ENCODE measurements at places on chromosomes 2 and 18. TPM values are rescaled to one million over a fixed set of nuclear protein-coding genes. Genes with fewer than 3 reads are reported as not detected.

CRYGC gene
- not detected for total RNA-seq

GRCh38 chr2:21317131-21317530 is 193.4 kb downstream of the TDRD15 start:
- H3K27me3 ChIP-seq, result no peaks in the 10 kb centered on the region
- H3K36me3 ChIP-seq, result no peaks in the 10 kb centered on the region
- no peaks in the 10 kb centered on the region for H3K4me1 ChIP-seq
- no peak overlapping the region for H3K27ac ChIP-seq

ZNF804A gene
- total RNA-seq, result 0.12 TPM

- H3K27ac ChIP-seq, result no peak overlapping the region
- H3K27me3 ChIP-seq, result no peaks in the 10 kb centered on the region
- H3K4me3 ChIP-seq, result no peak overlapping the region
- no peaks in the 10 kb centered on the region for H3K36me3 ChIP-seq
These were observed 12.0 kb upstream of the DARS1 start for GRCh38 chr2:135997380-135997779.

DNA sequence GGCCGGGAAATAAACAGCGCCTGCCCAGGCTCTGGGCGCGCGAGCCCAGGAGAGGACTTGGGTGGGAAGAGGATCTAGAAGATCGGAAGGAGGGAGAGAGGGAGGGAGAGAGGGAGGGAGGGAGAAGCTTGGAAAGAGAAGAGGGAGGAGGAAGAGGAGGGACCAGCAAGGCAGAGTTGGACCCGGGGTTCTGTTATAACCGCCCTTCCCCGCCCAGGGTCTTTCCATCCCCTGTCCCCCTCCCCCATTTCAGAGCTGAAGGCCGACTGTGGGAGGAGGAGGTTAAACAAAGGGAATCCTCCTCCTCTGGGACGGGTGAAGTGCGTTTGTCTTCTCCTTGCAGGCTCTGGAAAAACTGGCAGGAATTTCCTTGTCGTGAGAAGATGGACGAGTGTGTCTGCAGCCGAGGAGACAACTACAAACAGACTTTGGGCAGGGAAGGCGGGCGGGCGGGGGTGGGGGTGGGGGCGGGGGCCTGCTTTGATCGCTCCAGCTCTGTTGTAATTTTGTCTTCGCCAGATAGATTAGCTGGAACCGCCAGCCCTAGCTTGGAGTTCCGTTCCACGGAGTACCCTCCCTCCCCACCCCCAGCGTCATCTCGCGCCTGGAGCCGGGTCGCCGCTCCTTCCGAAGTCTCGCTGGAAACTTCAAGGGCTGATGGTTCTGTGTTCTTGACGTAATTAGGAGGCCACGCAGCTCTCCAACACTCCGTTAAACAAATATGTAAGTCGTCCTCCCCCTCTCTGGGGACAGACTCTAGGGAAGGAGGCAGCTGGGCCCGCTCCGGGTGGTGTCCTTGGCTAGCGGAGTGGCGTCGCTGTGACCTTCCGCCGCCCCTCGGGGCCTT is 6.4 kb upstream of the SP9 start:
- DNase-seq, result peak; percentile 25
- H3K4me1 ChIP-seq, result peaks cover 40% of the 10 kb centered on the region
- H3K36me3 ChIP-seq, result no peaks in the 10 kb centered on the region
- no peak overlapping the region for H3K4me3 ChIP-seq
- H3K27ac ChIP-seq, result no peak overlapping the region
- peaks cover 78% of the 10 kb centered on the region for H3K27me3 ChIP-seq

- no peak overlapping the region for H3K27ac ChIP-seq
- no peaks in the 10 kb centered on the region for H3K27me3 ChIP-seq
- H3K4me1 ChIP-seq, result no peaks in the 10 kb centered on the region
- no peak overlapping the region for H3K4me3 ChIP-seq
These were observed 40.3 kb upstream of the KCNJ13 start for GRCh38 chr2:232816657-232817056.

TSPYL6 gene
- not detected for total RNA-seq

- H3K4me3 ChIP-seq, result no peak overlapping the region
- no peak for DNase-seq
- no peaks in the 10 kb centered on the region for H3K36me3 ChIP-seq
- no peak overlapping the region for H3K27ac ChIP-seq
- H3K4me1 ChIP-seq, result no peaks in the 10 kb centered on the region
These were observed 52.3 kb upstream of the SNTG2 start for GRCh38 chr2:898319-898718.

DNA sequence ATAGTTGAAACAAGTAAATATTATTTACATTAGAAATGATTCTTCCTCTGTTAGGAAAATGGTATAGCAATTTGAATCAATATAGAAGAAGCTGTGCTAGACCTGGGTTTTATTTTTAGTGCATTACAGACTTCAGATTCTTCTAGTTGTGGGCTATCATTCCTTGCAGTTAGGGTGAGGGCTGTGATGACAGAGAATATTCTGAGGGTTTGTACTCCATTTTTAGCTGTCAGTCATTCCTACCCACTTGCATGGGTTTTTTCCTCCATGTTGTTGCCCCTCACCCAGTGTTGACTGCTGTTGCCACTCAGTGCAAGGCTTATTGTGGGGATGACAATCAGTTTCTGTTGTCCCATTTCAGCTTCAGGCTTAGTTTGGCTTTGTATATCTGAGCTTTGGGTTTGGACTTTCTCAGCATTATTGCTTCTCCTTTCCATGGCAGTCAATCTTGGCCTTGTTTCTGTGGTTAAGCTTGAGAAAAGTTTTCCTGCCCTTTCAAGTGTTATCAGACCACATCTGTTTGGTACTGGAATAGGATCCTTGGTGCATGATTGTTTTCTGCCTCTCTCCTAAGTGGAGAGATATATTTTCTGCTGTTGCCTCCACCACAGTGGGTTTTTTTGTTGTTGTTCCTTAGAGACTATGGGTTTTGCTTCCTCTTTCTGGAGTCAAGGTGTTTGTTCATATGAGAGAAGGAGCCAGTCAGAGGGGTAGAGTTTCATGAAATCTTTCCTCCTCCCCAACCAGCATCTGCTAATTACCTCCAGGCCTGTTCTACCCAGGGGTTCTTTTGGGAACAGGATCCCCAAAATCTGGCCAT is 312.7 kb upstream of the CWC22 start:
- DNase-seq, result no peak
- H3K27ac ChIP-seq, result no peak overlapping the region
- no peak overlapping the region for H3K4me3 ChIP-seq
- H3K36me3 ChIP-seq, result no peaks in the 10 kb centered on the region
- no peaks in the 10 kb centered on the region for H3K4me1 ChIP-seq

DNA sequence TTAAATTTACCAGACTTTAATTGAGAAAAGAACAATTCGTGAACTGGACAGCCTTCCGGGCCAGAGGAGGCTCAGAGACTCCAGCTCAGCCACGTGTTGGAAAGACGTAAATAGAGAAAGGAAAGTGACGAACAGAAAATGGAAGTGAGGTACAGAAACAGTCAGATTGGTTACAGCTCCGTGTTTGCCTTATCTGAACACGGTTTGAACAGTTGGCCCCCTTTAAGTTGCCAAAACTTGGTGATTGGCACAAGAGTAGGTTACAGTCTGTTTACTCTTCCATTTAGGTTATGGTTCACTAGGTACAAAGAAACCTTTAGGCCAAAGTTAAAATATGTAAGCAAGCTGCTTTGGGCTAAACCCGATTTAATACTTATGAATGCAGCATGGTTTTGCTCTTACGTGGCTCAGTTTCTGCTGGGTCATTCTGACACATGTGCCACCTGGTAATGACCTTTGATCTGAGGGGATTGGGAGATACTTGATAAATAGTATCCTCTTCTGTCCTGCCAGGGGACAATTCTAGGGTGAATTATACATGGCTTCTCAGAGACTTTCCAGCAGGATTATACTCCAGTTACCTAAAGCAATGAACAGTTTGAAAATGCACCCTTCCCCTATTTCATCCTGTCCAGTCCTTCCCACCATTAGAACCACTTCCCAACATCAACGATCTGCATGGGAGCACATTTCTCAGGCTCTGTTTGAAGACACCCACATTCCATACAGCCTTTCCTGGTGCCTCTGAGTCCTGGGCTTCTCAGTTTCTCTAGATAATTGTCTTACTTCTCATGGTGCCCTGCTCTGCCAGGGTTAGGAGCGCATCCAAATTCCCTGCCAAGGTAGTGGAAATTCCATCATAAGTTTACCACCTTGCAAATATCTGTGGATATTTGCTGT is 65.1 kb upstream of the TGIF1 start:
- no peaks in the 10 kb centered on the region for H3K36me3 ChIP-seq

DNA sequence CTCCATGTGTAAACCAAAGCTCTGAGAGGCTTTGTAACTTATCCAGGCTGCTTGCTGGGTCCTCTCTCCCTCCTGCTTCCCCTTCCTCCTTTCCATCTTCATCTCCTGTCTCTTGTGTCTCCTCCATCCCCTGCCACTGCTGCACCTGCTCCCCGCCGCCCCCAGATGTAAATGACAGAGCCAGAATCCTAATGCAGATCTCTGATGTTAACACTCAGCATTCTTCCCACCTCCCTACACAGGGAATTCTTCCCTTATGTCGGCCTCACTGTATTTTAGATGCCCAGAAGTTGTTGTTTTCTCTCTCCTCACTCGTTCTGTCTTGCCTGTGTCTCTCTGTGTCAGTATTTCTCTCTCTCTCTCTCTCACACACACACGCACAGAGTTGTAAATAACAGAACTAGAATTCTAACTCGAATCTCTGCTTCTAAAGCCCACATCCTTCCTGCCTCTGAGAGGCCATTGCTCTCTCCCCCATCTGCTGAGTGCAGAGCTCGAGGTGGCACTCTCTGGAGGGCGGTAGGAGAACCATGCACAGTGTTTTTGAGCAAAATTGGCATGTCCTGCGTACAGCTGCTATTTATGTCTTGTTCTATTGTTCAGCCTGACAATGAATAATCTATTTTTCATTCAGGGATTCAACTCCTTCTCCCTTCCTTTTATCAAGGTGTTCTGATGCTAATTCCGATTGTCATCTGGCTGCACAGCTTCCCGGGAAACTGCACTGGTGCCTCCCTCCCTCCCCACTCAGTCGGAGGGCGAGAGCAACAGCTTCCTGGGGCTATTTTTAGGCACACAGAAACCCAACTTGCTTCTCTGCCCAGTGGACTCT is 219.9 kb downstream of the SH3RF3 start:
- no peak overlapping the region for H3K4me3 ChIP-seq
- peaks cover 40% of the 10 kb centered on the region for H3K4me1 ChIP-seq
- no peaks in the 10 kb centered on the region for H3K27me3 ChIP-seq
- peak overlapping the region; percentile 41 for H3K27ac ChIP-seq
- DNase-seq, result peak; percentile 26

DNA sequence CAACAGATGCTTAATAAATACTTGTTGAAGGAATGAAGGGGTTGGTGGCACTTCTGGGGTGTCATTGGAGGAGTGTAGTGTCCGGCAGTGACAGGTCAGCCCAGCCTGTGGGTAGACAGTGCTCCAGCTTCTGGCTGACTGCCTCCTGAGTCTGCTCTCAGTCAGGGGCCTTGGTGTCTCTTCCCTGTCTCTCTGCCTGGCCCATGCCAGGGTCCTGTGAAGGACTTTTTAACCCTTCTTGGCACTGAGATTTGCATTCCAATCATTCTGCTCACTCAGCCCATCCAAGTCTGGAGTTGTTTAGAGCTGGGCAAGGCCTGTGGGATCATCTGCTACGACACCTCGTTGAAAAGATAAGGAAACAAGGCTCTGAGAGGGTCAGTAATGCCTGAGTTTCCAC is 1.4 kb upstream of the KCNK3 start:
- no peak overlapping the region for H3K4me3 ChIP-seq
- H3K27me3 ChIP-seq, result peaks cover 33% of the 10 kb centered on the region
- H3K27ac ChIP-seq, result no peak overlapping the region
- H3K36me3 ChIP-seq, result no peaks in the 10 kb centered on the region
- DNase-seq, result no peak
- peaks cover 7% of the 10 kb centered on the region for H3K4me1 ChIP-seq

- no peaks in the 10 kb centered on the region for H3K27me3 ChIP-seq
- no peak overlapping the region for H3K27ac ChIP-seq
- no peak for DNase-seq
- H3K36me3 ChIP-seq, result no peaks in the 10 kb centered on the region
- H3K4me3 ChIP-seq, result no peak overlapping the region
- no peaks in the 10 kb centered on the region for H3K4me1 ChIP-seq
These were observed 9.5 kb downstream of the SMYD1 start for GRCh38 chr2:88077080-88077479.

ZNF892 gene
- total RNA-seq, result 2.9 TPM

MYO7B gene
- total RNA-seq, result 0.45 TPM

KCNK3 gene
- total RNA-seq, result not detected

DNA sequence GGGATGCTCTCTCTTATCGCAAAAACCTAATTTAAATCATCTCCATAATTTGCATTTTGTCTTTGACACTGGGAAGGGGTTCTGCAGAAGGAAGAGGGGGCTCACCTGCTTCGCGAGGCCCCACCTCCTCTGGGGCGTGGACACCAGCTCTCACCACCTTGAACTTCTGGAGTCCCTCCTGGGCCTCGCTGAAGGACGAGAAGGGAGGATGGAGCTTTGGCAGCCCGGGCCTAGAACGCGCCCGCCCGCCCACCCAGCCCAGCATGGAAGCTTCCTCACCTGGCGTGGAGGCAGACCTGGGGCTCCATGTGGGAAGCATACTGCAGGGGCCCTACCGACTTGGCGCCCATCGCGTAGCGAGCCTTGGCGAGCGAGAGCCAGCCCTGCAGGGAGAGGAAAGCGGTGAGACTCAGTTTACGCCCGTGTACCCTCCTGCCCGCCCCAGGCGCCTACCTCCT is 1.1 kb upstream of the IMP4 start:
- no peak for DNase-seq
- peak overlapping the region; percentile 97 for H3K27ac ChIP-seq
- H3K4me3 ChIP-seq, result peak overlapping the region; percentile 96
- H3K27me3 ChIP-seq, result no peaks in the 10 kb centered on the region

DNA sequence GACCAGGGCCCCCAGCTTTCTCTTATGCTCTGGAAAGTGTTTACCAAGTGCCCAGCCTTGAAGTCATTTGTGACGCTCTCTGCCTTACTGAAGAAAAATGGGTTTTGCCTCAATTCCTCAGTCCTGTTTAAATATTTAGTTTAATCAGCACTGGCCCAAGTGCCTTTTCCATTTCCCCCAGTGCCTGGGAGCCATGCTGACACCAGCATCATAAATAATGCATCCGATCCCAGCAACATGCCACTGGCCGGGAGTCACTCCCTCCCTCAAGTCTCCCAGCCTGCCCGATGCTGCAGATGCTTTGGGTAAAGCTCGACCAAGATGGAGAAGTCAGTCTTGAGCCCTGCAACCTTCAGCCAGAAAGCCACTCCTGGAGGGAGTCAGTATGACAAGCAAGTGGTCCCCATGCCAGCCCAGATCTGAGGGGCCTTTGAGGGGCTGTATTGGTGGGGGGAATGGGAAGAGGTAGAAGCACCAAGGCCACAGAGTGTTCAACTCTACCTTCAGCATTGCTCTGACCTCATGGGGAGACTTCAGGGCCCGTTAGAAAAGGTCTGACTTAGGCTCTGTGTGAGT is 12.0 kb upstream of the MTA3 start:
- no peaks in the 10 kb centered on the region for H3K4me1 ChIP-seq
- H3K4me3 ChIP-seq, result no peak overlapping the region
- no peak for DNase-seq
- no peak overlapping the region for H3K27ac ChIP-seq
- no peaks in the 10 kb centered on the region for H3K36me3 ChIP-seq

BMP10 gene
- not detected for total RNA-seq

GRCh38 chr18:75658330-75658729 is 230.8 kb upstream of the SMIM21 start:
- no peak for DNase-seq
- no peaks in the 10 kb centered on the region for H3K27me3 ChIP-seq
- H3K27ac ChIP-seq, result no peak overlapping the region
- no peaks in the 10 kb centered on the region for H3K36me3 ChIP-seq
- H3K4me3 ChIP-seq, result no peak overlapping the region
